ENCODE measurements at places on chromosomes 5 and 9.

GRCh38 chr5:132086277-132086794 lies 12.7 kb downstream of the CSF2 start:
- no peak for DNase-seq

- DNase-seq, result no peak
These were observed 38.6 kb upstream of the RNF38 start for GRCh38 chr9:36438536-36439236.

DNA sequence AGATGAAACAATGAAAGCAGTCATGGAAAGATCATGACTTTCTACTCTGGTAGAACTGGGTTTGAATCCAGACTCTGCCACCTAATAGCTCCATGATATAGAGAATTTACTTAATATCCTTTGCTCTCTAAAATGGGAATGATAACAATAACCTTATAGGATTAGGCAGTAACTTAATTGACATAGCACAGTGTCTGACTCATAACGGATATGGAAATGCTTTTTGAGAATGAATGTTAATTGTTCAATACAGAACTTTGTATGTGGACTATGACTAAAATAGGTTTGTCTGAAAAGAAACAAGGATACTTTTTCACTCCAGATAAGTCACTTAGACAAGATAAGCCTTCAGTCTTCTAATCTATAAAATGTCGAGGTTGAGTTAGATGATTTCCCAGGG lies 330.7 kb downstream of the PTPRD start:
- DNase-seq, result no peak

- no peak for DNase-seq
These were observed 214.9 kb upstream of the DAB2 start for GRCh38 chr5:39639618-39640089.

GRCh38 chr5:40223884-40224402 lies 455.8 kb upstream of the PTGER4 start:
- no peak for DNase-seq

DNA sequence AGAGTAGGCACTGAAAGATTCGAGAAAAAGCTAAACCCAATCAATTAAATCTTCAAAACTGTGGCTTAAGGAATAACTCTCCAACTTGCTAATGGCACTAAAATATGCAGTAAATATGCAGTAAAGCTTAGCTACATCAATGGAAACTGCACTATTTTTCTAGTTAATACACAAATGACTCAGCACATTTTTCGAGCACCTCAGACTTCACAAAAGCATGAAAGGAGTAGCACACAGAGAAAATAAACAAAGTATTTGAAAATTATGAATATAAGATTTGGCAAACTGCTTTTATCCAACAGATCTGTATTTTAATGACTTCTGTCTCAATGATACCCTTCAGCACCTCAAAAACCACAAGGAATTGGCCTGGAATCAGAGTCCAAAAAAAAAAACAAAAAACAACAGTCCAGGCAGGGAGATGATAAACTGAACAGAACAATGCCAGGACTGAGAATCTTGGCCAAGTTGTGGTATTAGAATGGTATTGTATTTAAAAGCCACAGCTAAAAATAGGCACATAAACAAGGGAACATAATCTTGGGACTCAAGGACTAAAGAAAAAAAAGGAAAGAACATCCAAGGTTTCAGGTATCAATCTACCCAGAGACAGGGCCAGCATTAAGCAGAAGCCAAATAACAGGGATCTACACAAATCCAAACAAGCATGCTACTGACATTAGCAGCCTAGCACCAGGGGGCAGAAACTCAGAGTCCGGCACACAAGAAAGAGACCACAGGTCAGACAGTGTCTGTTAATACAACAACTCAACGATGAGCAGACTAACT lies 21.4 kb downstream of the TMEM245 start:
- no peak for DNase-seq

- no peak for DNase-seq
These were observed 178.2 kb upstream of the GDNF start for GRCh38 chr5:38018016-38018415.

All from stimulated activated CD8-positive, alpha-beta memory T cell treated with anti-CD3 and anti-CD28 coated beads, Interleukin-7, amount 100 ng/mL, for 1 hour (primary cell).